Myocyte (in vitro differentiated cells): ENCODE measurements at places on chromosomes 6 and 20.

DNA sequence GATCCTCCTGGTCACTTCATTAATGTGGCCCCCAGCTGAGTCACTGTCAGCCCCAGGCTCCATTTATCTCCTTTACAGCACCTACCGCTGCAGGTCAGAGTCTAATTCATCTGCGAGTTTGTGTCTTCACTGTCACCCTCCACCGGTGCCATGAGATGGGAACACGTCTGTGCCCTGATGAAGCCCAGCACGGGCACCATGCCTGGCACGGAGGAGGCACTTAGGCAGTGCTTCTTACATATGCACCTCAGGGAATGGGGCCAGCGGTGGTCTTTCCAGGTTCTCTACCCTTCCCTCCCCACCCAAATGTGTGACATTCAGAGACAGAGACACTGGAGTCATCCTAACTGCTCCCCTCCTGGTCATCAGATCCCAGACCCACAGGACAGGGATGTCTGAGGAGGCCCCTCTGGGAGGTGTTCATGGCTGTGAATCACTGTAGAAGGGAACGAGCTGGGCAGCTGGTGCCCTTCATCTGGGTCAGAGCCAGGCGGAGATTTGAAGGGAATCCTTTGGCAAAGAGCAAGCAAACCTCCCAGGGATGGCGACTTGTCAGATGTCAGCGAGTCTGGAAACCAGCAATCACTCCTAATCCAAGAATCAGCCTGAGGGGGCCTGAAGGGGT is 364.6 kb downstream of the PREX1 start:
- peak; percentile 77 for DNase-seq

DNA sequence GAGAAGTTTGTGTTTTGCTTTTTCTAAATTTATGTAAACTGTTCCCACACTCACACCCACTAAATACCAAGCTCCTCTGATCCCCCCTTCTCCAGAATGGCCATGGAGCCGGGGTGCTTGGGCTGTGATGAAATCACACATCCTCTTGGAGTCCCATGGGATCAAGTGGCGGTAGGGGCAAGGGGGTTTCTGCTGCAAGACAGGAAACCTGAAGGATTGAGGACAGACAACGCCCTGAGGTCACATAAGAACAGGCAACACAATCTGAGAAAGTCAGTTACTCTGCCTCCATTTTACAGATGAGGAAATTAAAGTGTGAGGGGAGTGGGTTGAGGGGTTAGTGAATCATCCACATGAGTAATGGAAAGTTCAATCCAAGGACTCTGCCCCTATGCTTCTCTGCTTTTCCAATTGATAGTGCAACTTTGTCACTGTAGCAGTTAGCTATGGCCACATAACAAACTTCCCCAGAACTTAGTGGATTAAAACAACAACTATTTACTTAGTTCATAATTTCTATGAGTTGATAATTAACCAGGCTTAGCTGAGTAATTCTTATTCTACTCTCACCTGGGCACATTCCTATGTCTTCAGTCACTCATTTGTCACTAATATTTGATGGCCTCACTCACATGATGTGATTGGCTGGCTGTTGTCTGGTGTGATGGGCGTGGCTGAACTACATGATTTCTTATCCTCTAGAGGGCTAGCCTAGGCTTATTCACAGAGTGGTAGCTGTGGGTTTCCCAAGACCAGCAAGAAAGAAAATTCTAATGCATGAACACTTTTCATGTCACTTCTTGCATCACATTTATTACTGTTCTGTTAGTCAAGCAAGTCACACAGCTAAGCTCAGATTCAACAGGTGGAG is 311.1 kb upstream of the RNF24 start:
- DNase-seq: no peak

DNA sequence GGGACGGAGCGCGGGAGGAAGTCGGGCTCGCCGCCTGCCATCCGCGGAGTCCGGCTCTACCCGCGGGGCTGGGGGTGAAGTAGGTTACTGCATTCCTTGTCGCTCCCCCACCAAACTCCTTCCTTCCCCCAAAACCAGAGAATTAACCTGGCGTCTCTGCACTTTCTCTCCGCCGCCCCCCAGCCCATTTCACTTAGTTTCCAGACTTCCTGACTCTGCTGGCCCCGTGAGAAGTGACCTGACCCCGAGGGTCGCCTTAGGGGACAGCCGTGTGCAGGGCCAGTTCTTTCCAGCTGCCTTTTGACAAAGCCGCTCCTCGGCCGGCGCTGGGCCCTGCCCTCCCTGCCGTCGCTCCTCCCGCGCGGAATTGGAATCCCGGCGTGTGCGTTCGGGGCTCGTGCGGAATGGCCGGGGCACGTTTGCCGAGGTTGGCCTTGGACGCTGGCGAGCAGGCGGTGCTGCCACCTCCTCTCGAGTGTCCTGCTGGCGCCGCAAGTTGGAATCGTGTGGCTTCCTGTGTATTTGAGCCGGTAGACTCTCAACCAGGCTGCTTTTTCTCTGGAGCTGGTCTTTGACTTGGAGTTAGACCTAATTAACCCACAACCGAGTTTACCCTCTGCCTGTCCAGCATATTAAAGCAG is 650 bp downstream of the DCBLD1 start:
- peak; percentile 82 for DNase-seq

DNA sequence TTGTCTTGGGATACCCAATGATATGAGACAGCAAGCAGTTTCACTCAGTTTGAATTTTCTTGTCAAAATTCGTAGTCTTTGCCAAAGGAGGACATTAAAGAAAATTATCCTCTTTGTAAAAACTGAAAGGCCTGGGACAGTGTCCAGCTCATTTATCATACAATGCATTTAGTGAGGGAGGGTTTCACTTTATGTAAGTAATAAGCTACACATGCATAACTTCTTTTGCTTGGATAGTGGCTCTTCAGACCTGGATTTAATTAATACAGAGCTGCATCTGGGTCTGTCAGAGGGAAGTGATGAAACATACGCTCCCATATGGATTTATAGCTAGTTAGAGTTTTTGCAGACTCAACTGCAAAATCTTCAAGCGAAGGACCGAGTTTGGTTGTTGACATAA is 175.6 kb downstream of the PHACTR1 start:
- DNase-seq: no peak

DNA sequence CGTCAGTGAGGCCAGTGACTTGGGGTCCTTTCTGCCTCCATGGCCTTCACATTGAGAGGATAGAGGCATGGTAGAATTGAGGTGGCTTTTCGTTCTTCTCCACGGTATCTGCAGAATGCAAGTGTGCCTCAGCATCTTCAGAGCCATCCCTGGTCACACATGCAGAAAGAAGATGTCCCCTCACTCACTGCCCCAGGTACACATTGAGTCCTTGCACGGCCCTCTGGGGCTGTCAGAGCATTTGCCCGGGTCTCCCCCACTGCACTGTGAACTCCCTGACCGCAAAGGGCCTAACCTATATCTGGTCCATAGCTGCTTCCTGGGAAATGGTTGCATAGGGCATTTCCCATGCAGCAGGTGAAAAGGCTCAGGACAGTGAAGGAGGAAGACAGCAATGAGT is 115.7 kb downstream of the SCML4 start:
- no peak for DNase-seq
